Pulmonary artery endothelial cell (primary cell): ENCODE measurements at places on chromosomes 12 and 14. TPM values are rescaled to one million over a fixed set of nuclear protein-coding genes. Genes with fewer than 3 reads are reported as not detected.

Gene TRAF3
- 26.6 and 38.0 TPM in 2 replicates for total RNA-seq

Gene GPR65
- total RNA-seq, result 0.07 TPM in 2 replicates

Gene NEUROD4
- total RNA-seq, result not detected in 2 replicates

Gene OLR1
- not detected in 2 replicates for total RNA-seq

Gene KLHL33
- total RNA-seq, result under 0.01 and 0.04 TPM in 2 replicates

Gene LTA4H
- total RNA-seq, result 87.8 and 90.6 TPM in 2 replicates
